ENCODE measurements at places on chromosomes 13 and 19. TPM values are rescaled to one million over a fixed set of nuclear protein-coding genes. Genes with fewer than 3 reads are reported as not detected.

- DNase-seq: no peak
Observed at GRCh38 chr13:46855166-46855565, 41.7 kb downstream of the HTR2A start.

- DNase-seq: no peak
Observed at GRCh38 chr19:39261704-39262103, 6.5 kb upstream of the IFNL2 start.

DNA sequence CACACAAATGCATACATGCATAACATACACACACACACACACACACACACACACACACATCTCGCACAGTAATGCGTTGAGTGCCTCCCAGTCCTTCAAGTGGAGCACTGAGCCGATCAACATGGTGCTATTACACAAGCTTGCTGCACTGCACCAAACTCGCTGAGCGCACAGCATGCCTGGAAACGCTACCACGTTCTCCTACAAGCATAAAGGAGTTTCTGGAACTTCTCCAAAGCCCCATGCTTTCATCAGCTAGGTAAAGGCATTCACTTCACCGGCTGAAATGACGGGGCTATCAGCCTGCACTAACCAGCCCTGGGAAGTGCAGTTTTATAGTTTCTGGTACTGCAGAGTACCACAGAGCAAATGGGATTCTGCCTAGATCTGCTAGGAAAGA lies 92.7 kb downstream of the FGF14 start:
- no peak for DNase-seq

DNA sequence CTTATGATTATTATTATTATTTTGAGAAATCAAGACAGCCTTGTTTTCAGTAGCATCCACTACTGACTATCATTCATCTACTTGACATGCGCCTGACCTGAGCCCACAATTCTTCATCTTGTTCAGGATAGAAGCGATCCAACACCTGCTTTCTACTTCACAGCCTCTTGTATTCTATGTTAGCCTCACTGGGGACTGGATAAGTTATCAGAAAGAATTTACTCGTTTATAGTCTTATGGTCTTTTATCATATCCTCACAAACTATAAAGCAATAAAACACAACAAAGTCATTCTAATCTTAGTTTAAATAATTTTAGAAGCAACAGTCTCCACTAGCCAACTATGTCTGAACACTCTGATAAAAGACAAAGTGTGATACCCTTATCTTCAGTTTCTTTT lies 436.0 kb upstream of the ARGLU1 start:
- no peak for DNase-seq

The MZT1 gene
- 22.8 TPM for total RNA-seq

- DNase-seq: no peak
Observed at GRCh38 chr13:41751277-41751676, 209.6 kb downstream of the VWA8 start.

GRCh38 chr13:50098693-50099092 lies 83.4 kb downstream of the KCNRG start:
- no peak for DNase-seq

DNA sequence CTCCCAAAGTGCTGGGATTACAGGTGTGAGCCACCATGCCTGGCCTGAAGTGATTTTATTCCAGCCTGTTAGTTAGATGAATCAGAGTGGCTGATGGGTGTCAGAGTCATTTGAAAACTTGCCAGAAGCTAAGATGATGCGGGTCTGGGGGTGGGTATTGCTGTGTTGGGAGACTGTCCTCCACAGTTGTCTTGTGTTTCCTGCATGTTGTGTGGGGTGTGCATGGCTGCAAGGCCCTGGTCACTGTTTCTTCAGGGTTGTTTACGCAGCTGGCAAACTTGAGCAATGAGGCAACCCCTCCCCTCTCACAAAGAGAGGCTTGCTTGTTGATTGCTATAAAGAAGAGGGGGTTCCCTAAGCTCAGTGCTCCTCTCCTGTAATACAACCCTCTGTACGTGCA lies 71.8 kb downstream of the TRPM4 start:
- DNase-seq: no peak

The KLK12 gene
- total RNA-seq: not detected

- no peak for DNase-seq
Observed at GRCh38 chr13:63190219-63190618, 1774.6 kb upstream of the PCDH20 start.

DNA sequence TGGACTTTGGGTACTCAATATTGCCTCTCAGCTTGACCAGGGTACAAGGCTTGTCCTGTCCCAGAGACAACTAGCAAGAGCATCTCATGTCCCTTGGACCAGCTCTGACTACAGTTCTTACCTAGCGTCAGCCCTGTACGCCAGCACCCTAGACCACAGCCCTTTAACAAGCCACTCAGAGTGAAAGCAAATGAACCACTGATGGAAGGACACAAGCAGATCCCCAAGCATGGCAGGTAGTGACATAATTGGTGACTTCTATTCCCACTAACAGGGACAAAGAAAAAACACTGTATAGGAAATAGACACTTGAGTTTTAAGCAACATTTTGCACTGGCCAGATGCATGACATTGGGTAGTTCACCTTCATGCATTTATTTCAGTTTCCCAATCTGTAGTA lies 8.8 kb upstream of the LRCH1 start:
- no peak for DNase-seq

The MIER2 gene
- total RNA-seq: 56.3 TPM

DNA sequence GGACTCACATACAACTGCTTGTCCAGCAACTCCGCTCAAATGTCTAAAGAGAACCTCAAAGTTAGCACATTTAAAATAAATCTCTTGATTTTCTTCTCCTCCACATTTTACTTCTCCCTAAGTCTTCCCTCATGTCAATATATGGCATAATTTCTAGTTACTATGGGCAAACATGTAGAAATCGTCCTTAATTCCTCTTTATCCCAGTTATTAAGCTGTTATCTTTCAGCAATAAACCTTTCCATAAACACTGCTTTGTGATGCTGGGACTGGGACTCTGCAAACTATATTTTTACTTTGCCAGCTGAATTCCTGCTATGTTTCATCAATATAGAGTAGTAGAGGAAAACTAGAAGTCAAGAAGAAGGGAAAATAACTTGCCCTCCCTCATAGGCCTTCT lies 99.7 kb downstream of the KCNRG start:
- DNase-seq: no peak

DNA sequence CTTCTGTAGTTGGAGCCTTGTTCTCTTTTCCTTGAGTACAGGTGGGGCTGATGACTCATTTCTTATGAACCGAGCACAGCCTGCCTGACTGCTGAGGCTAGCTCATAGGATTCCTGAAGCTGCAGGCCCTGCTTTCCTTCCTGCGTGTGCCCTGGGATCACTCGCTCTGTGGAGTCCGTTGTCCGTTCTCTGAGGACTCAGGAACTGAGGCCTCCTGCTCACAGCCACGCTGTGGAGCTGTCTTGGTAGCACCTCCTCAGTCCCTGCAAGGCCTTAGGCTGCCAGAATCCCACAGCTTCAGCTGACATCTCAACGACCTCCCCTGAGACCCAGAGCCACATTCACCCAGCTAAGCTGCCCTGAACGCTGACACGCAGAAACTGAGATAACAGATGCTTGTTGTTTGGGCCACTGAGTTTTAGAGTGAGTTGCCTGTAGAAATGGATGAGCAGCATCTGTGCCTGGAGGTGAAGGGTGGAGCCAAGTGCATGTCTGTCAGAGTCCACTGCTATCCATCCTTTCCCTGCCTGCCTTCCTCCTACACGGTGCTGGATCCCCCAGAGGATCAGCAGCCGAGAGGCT lies 72.9 kb downstream of the ARHGEF7 start:
- DNase-seq: no peak

- DNase-seq: no peak
Observed at GRCh38 chr13:34179481-34179880, 361.5 kb downstream of the RFC3 start.

- DNase-seq: no peak
Observed at GRCh38 chr19:9863759-9864158, 28.6 kb downstream of the PIN1 start.

The ZNF536 gene
- total RNA-seq: 0.37 TPM

DNA sequence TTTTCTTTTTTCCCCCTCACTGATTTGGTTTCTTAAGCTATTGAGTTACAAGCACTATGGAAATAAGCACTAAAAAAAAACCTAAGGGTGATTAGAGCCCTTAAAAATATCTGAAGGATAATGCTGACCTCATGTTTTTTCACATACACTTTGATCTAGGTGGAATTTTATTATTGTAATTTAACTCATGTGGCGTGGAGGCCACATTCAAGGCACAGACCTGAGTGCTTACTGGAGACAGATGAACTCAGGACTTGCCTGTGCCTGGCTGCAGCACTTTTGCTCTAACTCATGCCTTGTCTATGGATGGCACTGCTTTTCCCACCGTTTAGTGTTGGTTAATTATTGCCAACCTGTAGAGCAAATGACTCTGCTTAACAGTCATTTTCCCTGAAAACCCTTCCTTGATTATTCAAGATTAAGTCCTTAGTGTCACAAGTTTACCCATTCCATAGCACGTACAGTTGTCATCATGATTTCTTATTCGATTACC lies 541.4 kb downstream of the GPC6 start:
- DNase-seq: no peak

GRCh38 chr19:50897612-50898011 lies 13.6 kb downstream of the KLK4 start:
- no peak for DNase-seq

- DNase-seq: no peak
Observed at GRCh38 chr19:33450689-33451088, 70.9 kb downstream of the PEPD start.

GRCh38 chr13:47829690-47830089 lies 171.4 kb downstream of the SUCLA2 start:
- no peak for DNase-seq

- DNase-seq: peak; percentile 87
Observed at GRCh38 chr19:18846862-18847548, 15.2 kb downstream of the UPF1 start.

The FPR3 gene
- total RNA-seq: not detected

The ANKLE1 gene
- total RNA-seq: 9.1 TPM

DNA sequence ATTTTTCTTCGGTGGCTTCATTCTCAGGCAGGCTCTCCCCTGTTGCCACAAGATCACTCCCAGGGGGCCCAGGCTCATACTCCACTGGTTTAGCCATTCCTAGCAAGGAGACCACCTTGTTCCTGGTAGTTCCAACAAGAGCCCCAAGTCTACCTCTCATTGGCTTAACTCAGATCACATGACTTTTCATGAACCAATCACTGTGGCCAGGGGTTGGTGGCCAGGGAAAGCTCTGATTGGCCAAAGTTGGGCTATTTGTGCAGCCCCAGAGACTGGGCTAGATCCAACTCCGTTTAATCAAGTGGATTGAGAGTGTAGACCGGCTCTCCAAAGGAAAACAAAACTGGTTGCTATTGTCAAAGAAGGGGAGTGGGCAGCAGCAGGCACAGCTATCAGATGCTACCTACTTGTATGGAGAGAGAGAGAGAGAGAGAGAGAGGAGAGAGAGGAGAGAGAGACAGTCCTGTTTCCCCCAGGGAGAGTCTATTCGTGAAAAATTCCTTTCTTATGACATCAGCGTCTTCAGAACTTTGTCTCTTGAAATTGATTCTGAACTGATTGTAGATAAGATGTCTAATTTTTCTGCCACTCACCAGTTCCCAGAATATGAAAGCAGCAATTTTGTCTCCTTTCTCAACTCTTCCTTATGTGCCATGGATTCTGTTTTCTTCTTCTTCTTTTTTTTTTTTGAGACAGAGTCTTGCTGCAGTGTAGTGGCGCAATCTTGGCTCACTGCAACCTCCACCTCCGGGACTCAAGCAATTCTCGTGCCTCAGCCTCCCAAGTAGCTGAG lies 5.9 kb downstream of the CEACAM19 start:
- no peak for DNase-seq

The TSSK6 gene
- 4.7 TPM for total RNA-seq

GRCh38 chr19:22616659-22617058 lies 17.5 kb upstream of the ZNF492 start:
- DNase-seq: no peak

GRCh38 chr19:6979399-6979798 lies 41.8 kb downstream of the MBD3L2B start:
- DNase-seq: no peak

- peak; percentile 79 for DNase-seq
Observed at GRCh38 chr19:32976223-32976805, 4.3 kb downstream of the FAAP24 start.

- no peak for DNase-seq
Observed at GRCh38 chr13:33994826-33995502, 177.0 kb downstream of the RFC3 start.

DNA sequence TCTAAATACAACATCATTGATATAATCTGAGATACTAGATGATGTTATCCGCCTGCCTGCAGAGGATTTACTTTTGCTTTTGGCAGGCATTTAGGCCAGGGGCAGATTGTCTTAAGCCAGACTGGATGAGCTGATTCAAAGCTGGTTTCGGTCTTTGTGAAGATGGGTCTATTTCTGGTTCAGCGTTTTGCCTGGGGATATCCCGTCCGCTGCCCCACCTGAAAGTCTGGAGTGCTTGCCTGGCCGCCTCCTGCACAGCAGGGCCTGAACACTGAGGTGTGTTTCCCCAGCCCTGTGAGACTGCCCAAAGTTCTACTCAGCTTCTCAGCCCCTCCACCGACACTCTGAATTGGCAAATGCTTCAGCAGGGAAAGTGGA lies 149.7 kb downstream of the KATNAL1 start:
- no peak for DNase-seq

The GFY gene
- total RNA-seq: 1.4 TPM

The NXNL1 gene
- total RNA-seq: not detected

- no peak for DNase-seq
Observed at GRCh38 chr13:29546662-29547061, 48.8 kb downstream of the SLC7A1 start.
